WTC11 (cell line): ENCODE measurements at places on chromosomes 7 and 10. TPM values are rescaled to one million over a fixed set of nuclear protein-coding genes. Genes with fewer than 3 reads are reported as not detected.

DNA sequence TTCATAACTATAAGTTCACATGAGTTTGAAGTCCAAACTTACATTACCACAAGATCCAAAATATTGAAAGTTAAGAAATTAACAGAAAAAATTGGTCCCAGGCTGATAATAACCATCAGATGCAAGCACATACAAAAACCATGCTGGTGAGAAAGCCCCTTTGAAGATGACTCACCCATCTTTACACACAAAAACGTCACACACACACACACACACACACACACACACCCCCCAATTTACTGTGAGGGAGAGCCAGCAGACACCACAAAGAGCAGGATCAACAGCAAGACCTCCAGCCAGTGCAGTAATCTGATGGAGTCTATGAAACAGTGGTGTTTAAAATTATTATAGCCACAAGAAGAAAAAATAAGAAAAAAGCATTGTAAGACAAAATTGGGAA is 50.1 kb upstream of the DRGX start:
- no peak for DNase-seq

GRCh38 chr10:51653025-51653424 is 46.4 kb downstream of the CSTF2T start:
- no peak for DNase-seq

DNA sequence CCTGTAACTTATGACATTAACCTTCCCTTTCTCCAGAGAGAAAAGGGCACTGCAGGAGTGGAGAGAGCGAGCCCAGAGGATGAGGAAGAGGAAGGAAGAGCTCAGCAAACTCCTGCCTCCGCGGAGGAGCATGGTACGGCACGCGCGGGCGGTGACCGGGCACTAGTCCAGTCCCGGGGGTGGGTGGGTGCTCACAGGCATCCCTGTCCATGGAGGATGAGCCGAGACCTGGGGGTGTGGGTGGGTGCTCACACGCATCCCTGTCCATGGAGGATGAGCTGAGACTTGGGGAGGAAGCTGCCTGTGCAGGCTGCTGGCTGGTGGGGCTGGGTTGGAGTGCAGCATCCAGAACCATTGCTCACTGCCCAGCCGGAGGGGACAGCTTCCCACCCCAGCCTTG is 23.8 kb downstream of the LRRC27 start:
- DNase-seq, result no peak

Gene CLEC5A
- total RNA-seq, result not detected in 3 replicates

Gene GATA3
- 0.60 to 0.89 TPM (median 0.72 TPM) in 3 replicates for total RNA-seq

Gene ZNF503
- total RNA-seq, result 0.25 to 0.39 TPM (median 0.34 TPM) in 3 replicates

- no peak for DNase-seq
Observed at GRCh38 chr10:131915484-131915883, 14.7 kb downstream of the PPP2R2D start.

- DNase-seq, result no peak
Observed at GRCh38 chr7:151120896-151121295, 34.6 kb downstream of the AGAP3 start.

GRCh38 chr7:105131033-105131656 is 117.1 kb downstream of the KMT2E start:
- DNase-seq, result no peak

GRCh38 chr7:151132461-151133205 is 34.9 kb downstream of the GBX1 start:
- no peak for DNase-seq

DNA sequence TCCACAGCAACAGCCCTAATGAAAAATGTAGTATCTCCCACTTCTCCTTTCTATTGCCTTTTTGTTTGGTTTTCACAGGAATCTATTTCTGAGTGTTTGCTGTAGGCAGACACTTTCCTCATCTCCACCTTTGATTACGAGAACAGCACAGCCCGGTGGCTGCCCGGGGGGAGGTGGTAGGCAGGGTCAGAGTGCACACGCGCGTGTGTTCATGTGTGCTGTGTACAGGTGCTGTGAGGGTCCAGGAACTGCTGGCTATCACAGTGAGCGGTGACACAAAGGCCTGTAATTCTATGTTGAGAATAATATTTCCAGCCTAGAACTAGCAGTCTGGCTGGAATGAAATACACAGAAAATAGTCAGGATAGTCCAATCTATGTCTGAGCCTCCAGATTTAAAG is 212.8 kb downstream of the ADARB2 start:
- DNase-seq, result no peak

DNA sequence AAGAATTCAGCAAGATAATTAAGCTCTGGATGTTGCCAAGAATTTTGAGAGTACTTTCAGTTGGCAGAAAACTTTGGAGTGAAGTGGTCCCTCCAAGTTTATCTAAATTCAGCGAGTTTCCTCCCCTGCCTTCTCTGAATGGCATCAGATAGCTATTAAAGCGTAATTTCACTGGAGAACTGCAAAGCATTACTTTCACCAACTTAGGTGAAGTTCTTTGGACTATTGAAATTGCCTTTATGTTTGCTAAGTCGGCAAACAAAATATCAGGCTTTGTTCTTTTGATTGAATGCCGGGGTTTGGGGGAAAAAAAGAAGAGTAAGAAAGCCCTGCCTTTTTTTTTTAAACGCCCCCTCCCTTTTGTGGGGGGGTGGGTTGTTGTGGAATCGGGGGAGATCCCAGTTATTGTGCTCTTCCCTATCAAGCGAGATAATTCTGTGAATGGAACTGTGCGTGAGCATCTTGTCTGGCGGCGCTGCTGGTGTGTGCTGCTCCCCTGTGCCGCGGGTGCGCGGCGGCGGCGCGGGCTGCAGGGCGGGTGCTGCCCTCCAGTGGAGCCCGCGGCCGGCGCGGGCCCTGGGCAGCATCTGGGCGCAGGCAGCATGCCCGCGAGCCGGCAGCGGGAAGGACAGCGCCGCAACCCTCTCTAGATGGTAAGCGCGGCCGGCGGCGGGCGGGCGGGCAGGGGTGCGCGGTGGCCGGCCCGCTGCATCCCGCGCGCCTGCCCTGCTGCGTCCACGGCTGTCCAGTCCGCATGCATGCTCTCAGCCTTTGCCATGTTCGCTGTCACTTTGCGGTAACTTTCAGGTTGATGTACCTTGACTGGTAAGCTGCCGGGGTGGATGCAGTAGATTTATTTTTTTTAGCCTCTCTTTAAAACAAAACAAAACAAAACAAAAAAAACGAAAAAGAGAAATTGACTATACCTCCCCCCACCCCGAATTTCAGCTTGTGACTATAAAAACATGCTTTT is 176.5 kb downstream of the TCF7L2 start:
- DNase-seq, result peak; percentile 71

DNA sequence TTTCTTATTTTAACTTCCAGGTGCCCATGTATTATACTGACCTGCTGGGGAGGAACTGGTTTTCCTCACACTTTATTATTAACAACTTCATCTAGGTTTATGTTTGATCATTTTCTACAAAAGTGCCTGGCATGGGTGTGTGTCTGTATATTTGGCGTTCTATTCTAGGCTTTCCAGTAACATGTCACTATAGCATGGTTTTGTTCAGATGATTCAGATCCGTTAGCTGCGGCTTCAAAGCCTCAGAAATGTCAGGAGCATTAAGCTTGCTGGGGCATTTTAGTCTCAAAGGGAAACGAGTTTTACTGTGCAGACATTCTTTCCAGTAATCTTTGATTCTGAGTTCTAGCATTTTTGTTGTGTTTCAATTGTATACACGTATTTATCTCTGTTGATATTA is 2.3 kb downstream of the INPP5A start:
- no peak for DNase-seq

Gene MSMB
- not detected in 3 replicates for total RNA-seq

Gene NRCAM
- 2.6 to 2.9 TPM (median 2.7 TPM) in 3 replicates for total RNA-seq

- no peak for DNase-seq
Observed at GRCh38 chr10:92241158-92241500, 49.7 kb downstream of the CPEB3 start.

GRCh38 chr7:137564677-137565076 is 221.1 kb upstream of the PTN start:
- DNase-seq, result peak; percentile 62

DNA sequence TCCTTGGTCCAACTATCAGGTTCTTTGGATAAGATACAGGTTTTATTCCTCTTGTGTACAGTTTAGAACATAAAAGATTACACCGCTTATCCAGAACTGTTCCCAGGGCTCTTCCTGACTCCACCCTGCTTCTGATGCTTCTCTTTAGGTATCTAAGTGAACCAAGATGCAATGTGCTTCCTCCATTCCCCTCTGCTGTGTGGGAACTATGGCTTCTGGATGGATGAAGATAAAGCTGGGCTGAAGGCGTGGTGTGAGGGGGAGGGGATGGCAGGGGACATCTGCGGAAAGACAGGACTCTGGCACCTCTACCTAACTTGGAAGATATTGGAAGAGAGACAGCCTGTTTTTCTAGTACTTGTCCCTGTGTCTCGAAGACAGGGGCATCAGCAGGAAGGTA is 209.9 kb upstream of the TBX20 start:
- no peak for DNase-seq

GRCh38 chr10:25176421-25176968 is 1.7 kb downstream of the GPR158 start:
- DNase-seq, result peak; percentile 59

DNA sequence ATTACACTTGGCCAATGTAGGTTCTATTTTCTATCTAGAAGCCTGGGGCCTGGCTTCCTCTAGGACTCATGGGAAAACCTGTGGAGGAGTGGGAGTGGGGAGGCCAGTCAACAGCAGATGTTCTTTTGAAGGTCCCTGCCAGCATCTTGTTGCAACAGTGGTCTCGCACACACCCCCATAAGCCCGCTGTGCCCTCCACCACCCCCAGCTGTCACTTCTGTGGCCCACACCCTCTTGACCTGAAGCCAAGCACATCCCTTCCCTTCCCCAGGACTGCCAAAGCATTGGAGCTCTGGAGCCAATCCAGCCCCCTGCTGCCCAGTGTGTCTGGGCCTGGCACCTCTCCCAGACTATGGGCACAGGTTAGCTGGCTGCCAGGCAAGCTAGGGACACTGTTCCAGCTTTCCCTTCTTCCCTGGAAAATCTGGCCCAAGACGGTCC is 1.9 kb upstream of the STX1A start:
- no peak for DNase-seq

Gene MYL7
- 0.39 to 1.6 TPM (median 0.90 TPM) in 3 replicates for total RNA-seq

GRCh38 chr7:33707427-33707826 is 197.9 kb upstream of the BMPER start:
- DNase-seq, result no peak

GRCh38 chr10:127690176-127690835 is 46.7 kb upstream of the FOXI2 start:
- no peak for DNase-seq

DNA sequence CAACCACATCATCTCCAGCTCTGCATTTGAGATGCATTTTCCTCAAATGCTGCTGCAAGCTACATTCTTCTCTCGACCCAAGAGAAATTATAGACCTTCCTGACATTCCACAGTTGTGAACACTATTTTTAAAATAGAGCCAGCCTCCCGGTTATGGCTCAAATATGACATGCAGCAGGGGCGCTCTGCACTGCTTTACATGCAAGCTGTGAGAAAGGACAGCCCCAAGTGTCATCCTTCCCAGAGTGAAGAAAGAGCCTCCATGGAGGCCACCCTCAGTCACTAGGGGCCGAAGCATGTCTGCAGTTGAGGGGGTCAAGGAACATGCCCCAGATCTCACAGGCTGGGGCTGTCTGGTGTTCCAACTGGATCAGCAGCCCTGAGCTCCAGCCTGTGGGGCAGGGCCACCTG is 63.9 kb upstream of the CHST15 start:
- DNase-seq, result no peak

Gene TMEM270
- total RNA-seq, result 0.28 TPM in 1 of 3 replicates, not detected in the others

Gene TACC2
- total RNA-seq, result 22.2 to 28.9 TPM (median 23.1 TPM) in 3 replicates

DNA sequence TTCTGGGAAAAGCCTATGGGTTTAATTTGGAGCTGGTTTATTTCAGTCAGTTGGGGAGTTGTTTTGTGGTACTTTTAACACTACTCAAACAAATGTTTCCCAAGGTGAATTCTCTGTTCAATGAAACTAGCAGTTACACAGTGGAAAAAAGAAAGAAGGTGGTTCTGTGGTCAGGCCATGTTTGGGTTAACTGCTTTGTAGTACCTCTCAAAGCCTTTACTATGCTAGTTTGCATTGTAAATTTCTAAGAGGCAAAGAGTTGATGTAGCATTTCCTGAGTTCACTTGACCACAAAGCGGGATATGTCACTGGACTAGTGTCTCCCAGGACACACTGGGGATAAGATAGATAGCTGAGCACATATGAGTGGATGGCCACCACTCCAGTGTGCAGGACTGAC is 145.4 kb downstream of the KIF20B start:
- no peak for DNase-seq

GRCh38 chr7:38318241-38318640 is 44.8 kb upstream of the TARP start:
- DNase-seq, result no peak

DNA sequence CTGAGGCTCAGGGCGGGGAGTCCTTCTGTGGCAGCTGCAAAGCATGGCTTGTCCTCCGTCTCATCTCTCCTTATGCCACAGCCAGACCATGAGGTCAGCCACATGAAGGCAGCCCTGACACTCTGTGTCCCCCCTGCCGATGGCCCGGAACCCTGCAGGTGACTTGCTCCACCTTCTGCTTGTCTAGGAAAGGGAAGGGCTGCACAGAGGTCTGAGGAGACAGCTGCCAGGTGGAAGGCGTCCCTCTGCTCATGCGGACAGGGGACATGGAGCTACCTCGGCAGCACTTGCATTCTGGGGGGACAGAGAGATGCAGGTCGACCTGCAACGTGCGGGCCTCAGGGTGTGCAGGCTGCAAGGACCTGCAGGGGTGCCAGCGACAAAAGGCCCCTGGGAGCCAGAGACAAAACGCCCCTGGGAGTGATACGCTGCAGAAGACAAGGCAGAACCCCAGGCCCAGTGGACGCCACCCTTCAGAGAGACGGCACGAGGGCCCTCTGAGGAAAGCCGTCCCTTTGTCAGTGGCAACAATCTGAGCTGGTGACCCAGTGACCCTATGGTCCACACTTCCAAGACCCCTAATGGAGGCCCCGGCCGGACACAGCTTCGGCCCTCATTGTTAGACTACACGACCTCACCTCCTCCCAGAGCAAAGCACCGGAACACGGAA is 205.2 kb upstream of the PPP2R2D start:
- DNase-seq, result no peak

- DNase-seq, result no peak
Observed at GRCh38 chr10:47059606-47060311, 148.5 kb downstream of the PTPN20 start.

GRCh38 chr10:28593811-28594210 is 60.9 kb downstream of the WAC start:
- DNase-seq, result no peak

GRCh38 chr10:47248386-47249090 is 51.5 kb upstream of the GDF10 start:
- DNase-seq, result no peak

DNA sequence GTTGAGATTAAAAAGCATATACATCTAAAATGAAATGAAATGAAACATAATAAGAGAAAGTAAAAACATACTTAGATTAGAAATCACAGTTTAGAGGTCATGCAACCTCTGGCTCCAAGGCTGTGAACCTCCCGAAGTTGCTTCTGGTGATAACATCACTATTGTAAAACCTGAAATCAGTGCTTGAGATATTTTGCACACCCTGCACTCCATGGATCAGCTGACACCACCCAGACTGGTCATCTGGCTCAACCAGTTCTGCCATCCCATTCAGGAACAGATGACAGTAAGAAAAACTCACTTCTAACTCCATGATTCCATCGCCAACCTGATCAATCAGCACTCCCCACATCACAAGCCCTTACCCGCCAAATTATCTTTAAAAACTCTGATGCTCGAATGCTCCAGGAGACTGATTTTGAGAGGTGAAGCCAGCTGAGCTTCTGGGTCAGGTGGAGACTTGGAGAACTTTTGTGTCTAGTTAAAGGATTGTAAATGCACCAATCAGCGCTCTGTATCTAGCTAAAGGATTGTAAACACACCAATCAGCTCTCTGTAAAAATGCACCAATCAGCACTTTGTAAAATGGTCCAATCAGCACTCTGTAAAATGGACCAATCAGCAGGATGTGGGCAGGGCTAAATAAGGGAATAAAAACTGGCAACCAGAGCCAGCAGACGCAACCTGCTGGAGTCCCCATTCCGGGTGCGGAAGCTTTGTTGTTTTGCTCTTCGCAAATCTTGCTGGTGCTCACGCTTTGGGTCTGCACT is 162.6 kb upstream of the MAGI2 start:
- DNase-seq, result no peak
